Stimulated activated CD8-positive, alpha-beta memory T cell treated with anti-CD3 and anti-CD28 coated beads, Interleukin-15, amount 100 ng/mL, for 4 hours (primary cell): ENCODE measurements at places on chromosomes 12 and 14.

- no peak for DNase-seq
Measured at GRCh38 chr14:54189748-54190354, 207.0 kb upstream of the CDKN3 start.

DNA sequence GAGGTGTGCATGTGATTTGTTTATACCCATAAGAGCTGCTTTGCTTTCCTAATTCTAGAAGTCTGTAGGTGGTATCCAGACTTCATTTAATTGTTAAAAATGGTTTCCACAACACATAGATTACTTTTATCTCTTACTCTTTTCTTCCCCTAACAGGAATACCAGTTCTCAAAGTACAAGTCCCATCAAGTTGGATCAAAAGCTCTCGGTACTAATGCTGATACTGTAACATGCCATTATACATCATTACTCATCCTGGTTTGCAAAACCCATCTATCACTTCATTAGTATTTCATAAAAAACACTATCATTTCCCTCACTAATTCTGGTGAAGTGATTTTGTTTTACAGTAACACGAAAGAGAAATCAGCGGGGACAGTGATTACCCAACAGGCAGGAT is 94.3 kb downstream of the PPP2R5E start:
- DNase-seq: no peak

GRCh38 chr14:24246765-24247212 is 4.4 kb upstream of the TINF2 start:
- no peak for DNase-seq

DNA sequence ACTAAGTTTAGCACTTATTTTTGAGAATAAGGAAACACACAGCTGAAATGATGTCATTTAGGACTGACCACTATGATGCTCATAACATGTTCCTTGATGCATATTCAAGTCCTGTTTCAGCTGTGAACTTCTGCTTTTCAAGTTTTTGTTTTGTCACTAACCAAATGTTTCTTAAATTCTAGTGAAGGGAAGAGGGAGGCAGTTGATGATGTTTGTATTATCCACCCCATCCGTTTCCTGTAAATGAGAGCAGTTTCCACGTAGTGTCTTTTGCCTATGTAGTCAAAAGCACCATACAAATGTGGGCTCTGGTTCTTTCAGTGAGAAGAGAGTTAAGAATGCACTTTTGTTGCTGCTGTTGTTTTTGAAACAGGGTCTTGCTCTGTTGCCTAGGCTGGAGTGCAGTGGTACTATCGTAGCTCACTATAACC is 491.8 kb downstream of the PCNX1 start:
- DNase-seq: no peak

DNA sequence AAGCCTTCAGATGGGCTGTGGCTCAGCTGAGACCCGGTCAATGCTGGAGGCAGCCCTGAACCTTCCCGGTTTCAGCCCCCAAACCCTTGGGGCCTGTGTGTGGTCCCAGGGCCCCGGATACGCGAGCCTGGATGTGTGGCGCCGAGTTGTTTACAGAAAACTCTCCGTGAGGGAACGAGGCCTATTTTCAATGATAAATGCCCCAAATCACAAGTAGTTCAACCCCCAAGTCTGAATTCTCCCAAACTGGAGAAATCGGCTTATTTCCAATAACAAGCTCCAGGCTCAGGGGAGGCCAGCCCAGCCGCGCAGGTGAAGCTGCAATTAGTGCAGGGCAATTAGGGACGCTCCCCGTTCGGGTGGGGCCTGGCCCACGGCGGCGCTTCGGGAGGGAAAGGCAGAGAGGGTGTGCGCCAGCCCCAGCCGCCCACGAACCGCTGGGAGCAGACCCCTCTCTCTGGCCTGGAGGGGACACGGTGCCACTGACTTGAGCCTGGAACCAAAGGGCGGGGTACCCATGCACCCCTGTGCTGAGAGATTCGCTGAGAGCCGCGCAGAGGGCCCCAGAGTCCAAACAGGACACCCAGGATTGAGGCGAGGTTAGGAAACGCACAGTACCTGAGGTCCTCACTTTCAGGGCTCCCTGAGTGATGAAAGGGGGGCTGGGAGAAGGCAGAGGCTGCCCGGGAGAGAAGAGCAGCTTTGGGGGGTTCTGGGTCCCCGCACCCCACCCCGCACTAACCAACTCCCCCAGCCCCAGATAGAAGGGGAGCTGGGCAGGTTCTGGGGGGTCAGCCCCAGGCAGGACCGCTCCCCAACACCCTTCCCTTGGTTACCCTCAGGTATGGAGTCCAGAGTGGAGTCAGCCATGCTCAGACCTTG is 14.2 kb upstream of the ANKRD9 start:
- DNase-seq: no peak

DNA sequence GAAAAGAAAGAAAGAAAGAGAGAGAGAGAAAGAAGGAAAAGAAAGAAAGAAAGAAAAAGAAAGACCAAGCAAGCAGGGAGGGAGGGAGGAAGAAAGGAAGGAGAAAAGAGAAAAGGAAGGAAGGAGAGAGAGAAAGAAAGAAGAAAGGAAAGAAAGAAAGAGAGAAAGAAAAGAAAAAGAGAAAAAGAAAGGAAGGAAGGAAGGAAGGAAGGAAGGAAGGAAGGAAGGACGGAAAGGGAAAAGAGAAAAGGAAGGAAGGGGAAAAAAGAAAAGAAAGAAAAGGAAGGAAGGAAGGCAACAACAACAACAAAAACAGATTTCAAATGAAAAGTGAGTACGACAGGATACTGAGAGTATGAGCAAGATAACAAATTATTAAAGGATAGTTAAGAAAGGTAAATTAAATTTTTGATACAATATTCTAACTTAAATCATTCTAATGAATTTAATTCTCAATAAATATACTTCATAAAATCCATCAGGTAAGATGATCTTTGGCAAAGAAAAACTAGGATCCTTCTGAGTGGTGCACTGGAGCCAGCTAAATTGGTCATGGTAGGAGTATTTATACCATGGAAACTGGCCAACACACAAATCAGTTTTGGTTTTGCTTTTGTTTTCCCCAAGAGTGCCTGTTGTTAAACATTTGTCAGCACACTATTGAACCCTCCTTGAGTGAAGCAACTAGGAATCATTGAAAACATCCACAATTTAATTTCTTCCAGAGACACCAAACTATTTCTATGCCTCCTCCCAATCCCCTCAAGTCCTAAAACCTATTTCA is 56.1 kb upstream of the DYRK2 start:
- DNase-seq: no peak
